ENCODE measurements at places on chromosomes 1 and 21.

DNA sequence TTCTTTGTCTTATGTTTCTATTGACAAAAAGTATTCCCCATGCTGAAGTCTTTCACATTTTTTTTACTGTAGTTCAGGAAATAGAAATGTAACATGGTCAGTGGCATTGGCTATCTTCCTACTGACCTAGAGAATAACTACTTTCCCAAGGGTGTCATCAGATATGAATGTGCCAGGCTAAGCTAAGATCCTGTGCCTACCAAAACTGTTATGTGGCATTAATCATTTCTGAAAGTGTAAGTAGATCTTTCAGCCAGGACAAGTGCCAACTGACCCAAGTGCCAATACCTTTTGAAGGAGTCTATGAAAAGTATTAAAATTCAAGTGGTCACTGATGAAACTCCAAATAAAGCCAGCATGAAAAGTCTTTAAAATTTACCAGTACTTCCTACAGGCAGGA, 165.3 kb downstream of the TNFSF18 start:
- DNase-seq = no peak

DNA sequence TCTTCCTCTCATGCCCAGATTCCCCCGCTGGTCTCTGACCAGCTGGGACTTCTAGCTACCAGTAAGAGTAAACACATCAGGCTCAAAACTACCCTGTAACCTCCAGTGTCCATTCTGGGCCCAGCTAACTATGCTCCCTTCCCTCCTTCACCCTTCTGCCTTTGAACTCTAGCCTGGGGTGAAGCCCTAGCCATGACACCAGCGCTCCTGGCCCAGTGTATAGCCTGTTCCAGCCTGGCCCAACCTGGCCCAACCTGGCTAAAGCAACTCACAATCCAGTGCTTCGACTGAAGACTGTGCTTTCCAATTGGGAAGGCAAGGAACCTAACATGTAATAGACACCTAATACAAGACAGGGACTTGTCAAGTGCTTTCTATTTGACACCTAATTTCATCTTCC, 27.6 kb downstream of the CSMD2 start:
- no peak for DNase-seq

DNA sequence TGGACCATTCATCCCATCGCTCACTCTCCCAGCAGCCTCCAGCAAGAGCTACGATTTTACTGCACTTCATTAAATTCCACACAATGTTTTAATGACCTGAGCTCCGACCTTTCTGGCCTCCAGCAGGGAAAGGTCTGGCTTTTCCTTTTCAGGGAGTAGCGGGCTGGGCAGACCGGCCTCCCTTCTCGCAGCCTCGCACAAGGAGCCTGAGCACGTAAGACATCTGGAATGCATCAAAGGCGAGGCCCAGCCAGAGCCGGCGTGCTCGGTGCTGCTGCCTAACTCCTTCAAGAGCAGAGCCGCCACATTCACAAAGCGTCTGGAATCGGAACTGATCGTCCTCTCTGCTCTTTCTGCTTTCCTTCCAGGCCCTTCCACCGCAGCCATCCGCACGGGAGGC, 32.5 kb upstream of the FHAD1 start:
- DNase-seq = no peak

DNA sequence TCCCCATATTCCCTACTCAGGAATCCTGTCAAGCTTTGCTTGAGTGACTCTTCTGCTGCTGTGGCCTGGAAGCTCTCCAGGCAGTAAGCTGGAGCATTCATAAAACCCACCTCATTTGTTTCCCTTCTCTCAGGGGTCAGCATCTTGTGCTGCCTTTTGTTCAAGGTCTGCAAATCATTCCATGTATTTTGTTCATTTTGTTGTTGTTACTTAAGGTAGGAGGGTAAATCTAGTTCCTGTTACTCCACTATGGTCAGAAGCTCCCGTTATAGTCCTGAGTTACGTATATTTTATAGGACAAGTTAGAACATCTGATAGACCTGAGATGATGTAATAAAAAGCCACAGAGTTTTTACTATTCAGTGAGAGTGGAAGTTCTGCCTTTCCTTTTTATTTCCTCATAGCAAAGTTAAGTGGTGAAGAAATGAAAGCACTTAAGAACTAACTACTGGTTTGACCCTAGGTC, 9.9 kb downstream of the SYNJ1 start:
- DNase-seq = no peak

GRCh38 chr1:169043823-169044222, 62.7 kb upstream of the ATP1B1 start:
- DNase-seq = no peak

DNA sequence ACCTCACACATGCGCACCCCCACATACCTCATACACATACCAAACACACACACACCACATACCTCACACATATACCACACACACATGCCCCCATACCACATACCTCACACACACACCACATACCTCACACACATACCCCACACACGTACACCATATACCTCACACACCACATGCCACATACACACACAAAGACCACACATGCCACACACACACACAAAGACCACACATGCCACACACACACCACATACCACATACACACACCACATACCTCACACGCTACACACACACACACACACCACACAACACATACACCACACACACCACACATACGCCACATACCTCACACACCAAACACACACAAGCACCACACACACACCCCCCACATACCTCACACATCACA, 30.0 kb downstream of the HIVEP3 start:
- DNase-seq = no peak

GRCh38 chr1:38283696-38284470, 237.3 kb upstream of the POU3F1 start:
- no peak for DNase-seq

DNA sequence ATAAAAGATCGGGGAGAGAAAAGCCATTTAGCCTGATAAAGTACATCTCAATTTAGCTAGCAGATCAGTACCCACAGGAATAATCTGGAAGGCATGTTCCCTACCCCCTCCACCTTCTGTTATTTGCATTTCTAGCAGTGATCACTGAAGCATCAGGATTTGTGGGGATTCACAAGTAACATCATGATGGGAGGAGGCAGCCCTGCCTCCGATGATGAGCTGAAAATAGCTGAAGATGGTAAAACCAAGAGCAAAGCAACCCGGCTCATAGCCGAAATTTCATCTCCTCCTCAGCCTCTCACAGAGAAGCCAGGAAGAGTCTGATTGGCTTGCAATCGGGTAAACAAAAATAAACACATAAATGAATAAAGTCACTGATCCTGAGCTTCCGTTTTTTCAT, 2.4 kb downstream of the CCSAP start:
- no peak for DNase-seq

GRCh38 chr1:247639381-247639981, 34.1 kb downstream of the OR2G3 start:
- no peak for DNase-seq

DNA sequence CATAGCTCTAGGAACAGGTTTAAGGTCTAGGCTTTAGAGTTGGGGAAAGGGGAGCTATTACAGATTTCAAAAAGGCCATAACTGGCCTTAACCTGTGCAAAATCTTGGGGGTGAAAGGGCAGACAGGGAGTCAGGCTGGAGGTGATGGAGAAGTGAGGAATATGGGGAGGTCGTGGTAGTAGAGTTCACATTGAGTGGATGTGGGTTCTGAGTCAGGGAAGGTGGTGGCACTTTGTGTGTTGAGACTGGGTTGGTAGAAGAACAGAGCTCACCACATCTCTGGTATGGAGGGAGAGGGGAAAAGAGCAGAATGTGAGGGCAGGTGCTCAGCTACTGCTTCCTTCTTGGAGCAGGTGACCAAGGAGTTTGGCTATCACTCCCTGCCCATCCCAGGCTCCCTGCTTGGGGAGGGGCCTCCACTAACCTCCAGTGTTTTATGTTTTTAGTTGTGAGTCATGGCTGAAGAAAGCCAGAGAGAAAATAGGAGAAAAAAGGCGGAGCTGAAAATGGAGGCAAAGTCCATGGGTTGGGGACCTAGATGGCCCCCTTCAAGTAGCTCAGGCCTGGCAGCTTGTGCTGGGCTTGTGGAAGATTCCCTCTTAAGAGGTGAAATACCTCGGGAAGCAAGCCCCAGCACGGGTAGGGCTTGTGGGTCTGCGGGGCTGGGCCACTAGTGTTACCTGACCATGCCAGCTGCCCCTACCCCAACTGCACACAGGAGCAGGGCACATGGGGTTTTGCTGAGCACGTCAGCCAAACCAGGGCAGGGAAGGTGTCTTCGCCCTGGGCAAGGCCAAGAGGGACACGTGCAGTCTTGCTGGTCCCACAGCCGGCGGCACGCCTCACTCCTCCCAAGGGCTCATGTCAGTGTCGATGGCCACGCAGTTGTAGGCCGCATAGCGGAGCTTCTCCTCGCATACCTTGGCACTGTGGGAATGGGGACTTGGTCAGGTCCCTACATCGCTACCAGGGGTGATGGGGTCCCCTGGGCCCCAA, 8.2 kb downstream of the HECTD3 start:
- no peak for DNase-seq

DNA sequence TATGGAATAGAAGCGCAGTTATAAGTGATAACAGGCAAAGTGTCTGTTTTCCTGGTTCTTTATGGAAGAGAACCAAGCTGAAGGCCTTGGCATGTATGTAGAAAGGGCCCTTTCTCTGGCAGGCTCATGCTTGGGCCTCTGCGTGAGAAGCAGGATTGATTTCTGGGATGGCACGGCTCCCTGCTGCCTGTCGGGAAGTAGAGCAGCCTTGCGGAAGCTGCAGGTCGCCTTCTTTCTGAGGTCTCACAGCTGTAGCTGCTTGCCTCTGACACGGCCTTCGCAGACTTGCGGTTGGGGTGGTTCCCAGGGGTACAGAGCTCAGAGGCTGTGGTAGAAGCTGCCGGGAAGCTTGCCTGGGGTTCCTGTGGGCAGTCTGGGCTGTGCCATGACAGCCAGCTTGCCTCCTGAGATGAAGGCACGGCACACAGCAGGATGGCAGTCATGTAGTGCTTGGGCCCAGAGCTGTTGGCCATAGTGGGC, 39.4 kb downstream of the TRAPPC10 start:
- no peak for DNase-seq

DNA sequence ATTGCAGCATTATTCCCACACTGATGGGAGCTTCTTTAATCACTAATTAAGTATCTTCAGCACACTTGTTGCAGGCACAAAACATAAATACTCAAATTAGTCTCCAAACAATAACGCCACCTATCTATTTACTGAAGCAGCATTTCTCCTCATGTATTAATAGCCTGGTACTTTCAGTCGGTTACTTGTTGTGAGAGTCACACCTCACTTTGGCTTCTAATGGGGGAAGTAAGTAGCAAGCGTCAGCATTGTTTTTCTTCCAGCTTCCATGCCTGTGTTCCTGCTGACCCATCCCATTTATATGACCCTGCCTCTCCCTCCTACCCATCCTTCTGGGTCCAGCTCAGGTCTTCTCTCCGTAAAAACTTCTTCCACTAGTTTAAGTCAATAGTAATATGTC, 31.9 kb upstream of the DENND1B start:
- DNase-seq = no peak

GRCh38 chr1:17635276-17635675, 95.8 kb downstream of the ARHGEF10L start:
- no peak for DNase-seq

DNA sequence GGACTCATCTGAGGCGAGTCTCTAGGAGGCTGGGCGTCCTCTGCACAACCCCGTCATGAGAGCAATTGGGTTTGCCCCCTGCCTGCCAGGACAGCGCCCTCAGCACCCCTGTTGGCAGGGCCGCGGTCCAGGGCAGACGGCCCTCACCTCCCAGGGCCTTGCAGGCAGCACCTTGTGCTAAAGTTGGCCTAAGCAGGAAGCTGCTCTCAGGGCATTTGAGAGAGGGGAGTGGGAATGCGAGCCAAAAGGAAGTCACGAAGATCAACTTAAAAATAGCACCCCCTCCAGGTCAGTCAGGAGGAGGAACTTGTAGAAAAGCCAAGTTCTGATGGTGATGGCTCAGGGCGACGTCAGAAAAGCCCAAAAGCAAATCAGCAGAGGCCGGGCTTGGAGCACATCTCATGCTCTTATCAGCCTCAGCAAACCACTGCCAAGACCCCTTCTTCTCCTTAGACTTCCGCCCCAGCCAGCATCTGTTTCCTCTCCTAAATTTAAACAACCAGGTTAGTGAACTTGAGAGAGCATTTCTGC, 12.6 kb upstream of the ADORA3 start:
- no peak for DNase-seq

DNA sequence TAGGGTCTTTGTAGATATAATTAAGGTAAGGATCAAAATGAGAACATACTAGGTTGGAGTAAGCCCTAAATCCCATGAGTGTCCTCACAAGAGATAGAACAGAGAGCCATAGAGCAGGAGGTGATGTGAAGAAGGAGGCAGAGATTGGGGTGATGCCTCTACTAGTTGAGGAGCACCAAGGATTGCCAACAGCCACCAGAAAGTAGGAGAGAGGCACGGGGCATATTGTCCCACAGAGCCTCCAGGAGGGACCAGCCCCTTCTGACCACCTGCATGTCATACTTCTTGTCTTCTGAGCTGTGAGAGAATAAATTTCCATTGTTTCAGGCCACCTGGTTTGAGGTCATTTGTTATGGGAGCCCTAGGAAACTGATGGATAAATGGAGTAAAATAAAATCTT, 363.3 kb downstream of the RPS6KC1 start:
- no peak for DNase-seq

DNA sequence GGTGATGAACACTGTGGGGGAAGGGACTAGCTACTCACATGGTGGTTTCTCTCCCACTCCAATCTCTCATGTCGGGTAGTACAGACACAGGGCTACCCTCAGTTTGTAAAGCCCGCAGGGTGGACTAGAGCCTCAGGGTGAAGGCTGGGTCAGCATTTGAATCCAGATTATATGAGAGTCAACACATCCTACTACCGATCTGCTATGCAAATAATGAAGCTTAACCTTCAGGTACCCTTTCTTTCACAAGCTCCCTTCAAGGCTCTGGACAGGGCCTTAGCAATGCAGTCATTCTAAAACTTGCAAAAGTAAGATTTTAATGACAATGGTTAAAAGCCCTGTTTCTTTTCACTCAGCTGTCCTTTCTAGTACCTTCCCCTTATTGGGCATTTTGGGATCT, 5.5 kb upstream of the ZBED6 start:
- DNase-seq = no peak

DNA sequence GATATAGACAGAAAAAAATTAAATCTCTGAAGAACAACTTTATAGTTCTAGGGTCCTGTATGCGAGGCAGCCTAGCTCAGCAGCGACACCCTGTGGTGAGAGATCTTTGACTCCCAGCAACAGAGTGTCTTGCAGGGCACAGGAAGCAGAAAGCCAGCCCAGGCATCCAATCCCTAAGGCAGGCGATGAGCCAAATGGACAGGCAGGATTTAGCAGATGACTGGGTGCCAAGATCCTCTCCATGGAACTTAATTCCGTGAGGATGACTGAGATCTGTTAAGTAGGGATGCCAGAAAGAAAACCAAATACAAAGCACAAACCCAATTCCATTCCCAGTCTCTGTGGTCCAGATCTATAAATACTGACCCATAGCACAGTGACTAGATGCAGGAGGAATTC, 38.8 kb downstream of the HLCS start:
- peak; percentile 71 for DNase-seq

GRCh38 chr1:221829327-221830015, 87.6 kb upstream of the DUSP10 start:
- DNase-seq = no peak

Data from NCI-H345 (cell line).